Lung (tissue), 17 donors: ENCODE measurements at places on chromosomes 3 and 15. TPM values are rescaled to one million over a fixed set of nuclear protein-coding genes. Genes with fewer than 3 reads are reported as not detected.

Gene IQCF6
- total RNA-seq, result not detected

Gene USP50
- not detected for total RNA-seq

Gene AHSG
- total RNA-seq, result 0.20 TPM

Gene SEMA7A
- 7.1 TPM for total RNA-seq

Gene PEAK1
- 147 TPM for total RNA-seq

Gene EFCC1
- 5.2 TPM for total RNA-seq

Gene COL8A1
- 84.6 TPM for total RNA-seq

DNA sequence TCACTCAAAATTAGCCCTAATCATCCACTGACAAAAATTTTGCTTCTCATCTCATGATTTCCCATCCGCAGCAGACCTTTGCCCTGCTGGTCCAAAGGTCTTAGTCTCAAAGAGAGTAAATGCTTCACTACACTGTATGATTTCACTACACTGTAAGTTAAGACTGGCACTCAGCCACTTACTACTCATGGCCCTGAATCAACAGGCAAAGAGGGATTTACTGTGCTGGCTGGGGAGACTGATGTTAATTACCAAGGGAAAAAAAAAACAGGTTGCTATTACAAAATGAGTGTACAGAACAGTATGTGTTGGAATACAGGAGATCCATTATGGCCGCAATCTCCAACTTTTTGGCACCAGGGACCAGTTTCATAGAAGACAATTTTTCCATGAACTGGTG, 214.8 kb downstream of the ZMAT3 start:
- H3K27ac ChIP-seq, result no peak overlapping the region
- H3K36me3 ChIP-seq, result no peaks in the 10 kb centered on the region
- H3K4me3 ChIP-seq, result no peak overlapping the region
- H3K27me3 ChIP-seq, result no peaks in the 10 kb centered on the region
- H3K4me1 ChIP-seq, result no peaks in the 10 kb centered on the region
- DNase-seq, result no peak

DNA sequence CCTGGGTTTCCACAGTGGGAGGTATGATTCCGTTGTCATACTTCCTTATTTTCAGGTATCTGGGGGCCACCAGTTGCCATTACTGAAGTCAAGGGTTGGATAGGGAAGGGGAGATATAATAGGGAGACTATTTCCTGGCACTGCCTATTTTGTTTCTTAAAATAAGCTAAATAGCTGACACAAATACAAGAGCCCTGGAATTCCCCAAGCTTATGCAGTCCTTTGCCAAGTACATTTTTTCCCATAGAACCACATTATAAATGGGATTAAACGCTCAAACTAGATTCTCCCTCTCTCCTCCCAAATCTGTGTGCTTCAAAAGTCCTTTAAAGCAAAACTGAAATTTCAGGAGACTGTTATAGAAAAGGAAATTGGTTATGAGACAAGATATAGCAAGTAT, 68.7 kb downstream of the AP4E1 start:
- peaks cover 15% of the 10 kb centered on the region for H3K36me3 ChIP-seq
- no peaks in the 10 kb centered on the region for H3K27me3 ChIP-seq
- no peak overlapping the region for H3K27ac ChIP-seq
- no peak overlapping the region for H3K4me3 ChIP-seq

- H3K4me3 ChIP-seq, result no peak overlapping the region
- DNase-seq, result no peak
- H3K27me3 ChIP-seq, result no peaks in the 10 kb centered on the region
- no peaks in the 10 kb centered on the region for H3K4me1 ChIP-seq
- no peak overlapping the region for H3K27ac ChIP-seq
Observed at GRCh38 chr3:150902988-150903387, 2.3 kb downstream of the MINDY4B start.

DNA sequence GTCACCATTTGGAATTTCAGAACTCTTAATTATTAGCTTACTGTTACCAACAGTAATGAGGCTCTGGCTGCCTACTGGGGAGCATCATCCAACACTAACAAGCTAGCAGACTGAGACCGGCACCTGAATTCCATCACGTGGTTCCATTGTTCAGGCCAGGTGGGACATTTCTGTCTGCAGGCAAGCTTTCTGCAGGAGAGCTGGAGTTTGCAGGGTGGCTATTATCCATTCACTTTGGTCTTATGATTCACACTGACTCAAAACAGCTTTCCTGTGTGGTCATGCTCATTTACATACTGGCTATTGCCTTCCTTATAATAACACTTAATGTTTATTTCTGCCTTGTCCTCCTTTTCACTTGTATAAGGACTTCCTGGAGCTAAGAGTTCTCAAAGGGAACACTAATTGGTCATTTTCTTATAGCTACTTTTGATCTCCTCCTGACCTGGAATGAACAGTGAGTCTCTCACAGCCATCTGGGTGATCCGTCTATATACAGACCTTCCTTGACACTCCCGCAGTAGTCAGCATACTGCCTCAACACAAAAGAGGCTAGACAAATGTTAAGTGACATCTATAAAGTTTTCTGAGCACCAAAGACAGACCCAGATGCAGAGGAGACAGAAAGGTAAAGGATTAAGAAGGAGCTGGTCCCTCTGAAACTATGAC, 695.4 kb downstream of the FHIT start:
- no peaks in the 10 kb centered on the region for H3K36me3 ChIP-seq
- no peak overlapping the region for H3K27ac ChIP-seq
- H3K4me3 ChIP-seq, result no peak overlapping the region

- no peak overlapping the region for H3K4me3 ChIP-seq
- no peak for DNase-seq
- H3K27me3 ChIP-seq, result no peaks in the 10 kb centered on the region
- H3K4me1 ChIP-seq, result no peaks in the 10 kb centered on the region
- no peak overlapping the region for H3K27ac ChIP-seq
- no peaks in the 10 kb centered on the region for H3K36me3 ChIP-seq
Observed at GRCh38 chr3:15875016-15875689, 77.4 kb upstream of the ANKRD28 start.

- H3K4me3 ChIP-seq, result no peak overlapping the region
- no peaks in the 10 kb centered on the region for H3K27me3 ChIP-seq
- no peak overlapping the region for H3K27ac ChIP-seq
- DNase-seq, result no peak
Observed at GRCh38 chr15:25366058-25366457, 72.8 kb downstream of the UBE3A start.

DNA sequence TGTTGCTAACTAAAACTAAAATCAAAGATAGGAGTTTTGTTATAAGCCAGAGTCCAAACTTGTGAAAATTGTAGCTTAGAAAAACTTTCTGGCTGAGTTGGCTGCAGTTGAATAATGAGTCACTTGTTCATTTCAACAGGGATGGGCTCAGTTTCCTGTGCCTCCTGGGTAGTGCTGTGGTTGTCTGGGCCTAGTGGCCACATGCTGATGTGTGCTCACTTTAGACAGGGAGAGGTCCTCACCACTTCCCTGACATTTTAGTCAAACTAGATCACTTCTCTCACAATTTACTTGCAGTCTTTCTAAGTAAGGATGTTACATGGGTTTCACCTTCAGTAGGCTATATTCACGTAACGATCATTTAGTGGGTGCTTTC, 6.3 kb upstream of the UBE2Q2 start:
- no peaks in the 10 kb centered on the region for H3K36me3 ChIP-seq
- peaks cover 10% of the 10 kb centered on the region for H3K4me1 ChIP-seq
- no peak overlapping the region for H3K4me3 ChIP-seq
